ENCODE measurements at places on chromosomes 3 and 15.

GRCh38 chr3:3586843-3587646 lies 212.2 kb upstream of the LRRN1 start:
- no peak for DNase-seq

DNA sequence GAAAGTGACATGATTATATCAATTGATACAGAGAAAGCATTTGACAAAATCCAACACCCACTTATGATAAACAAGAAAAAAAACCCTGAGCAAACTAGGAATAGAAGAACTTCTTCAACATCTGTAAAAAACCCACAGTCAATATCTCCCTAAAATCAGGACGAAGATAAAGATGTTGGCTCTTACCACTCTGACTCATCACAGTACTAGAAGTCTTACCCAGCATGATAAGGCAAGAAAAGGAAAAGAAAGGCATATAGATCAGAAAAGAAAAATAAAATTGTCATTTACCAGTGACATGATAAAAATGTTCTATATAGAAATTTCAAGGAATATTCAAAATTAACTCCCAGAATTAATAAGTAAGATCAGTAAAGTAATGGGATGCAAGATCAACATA lies 7.2 kb upstream of the FBXW12 start:
- no peak for DNase-seq

- no peak for DNase-seq
Measured at GRCh38 chr3:147341727-147342126, 64.6 kb downstream of the ZIC4 start.

DNA sequence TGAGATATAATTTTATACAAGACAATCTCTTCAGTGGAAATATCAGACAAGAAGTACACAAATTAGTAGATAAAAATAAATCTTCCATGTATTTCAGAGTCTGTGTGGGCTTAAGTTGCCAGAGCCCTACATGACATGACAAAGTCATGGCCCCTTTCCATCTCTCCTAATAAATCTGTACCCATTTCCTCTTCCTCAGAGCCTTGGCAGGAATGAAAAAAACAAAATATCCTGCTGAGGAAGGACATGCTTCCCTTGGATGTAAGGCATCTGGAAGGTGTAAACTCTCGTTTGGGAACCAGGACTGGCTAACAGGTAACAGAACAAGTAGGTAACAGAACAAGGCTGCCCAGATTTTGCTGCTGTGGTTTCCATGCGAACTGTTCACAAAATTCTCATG lies 148.1 kb downstream of the SNRK start:
- no peak for DNase-seq

GRCh38 chr15:51191072-51191670 lies 96.5 kb upstream of the TNFAIP8L3 start:
- DNase-seq: no peak

GRCh38 chr15:27127815-27128570 lies 157.0 kb downstream of the GABRG3 start:
- no peak for DNase-seq

GRCh38 chr15:38896647-38897046 lies 332.0 kb upstream of the RASGRP1 start:
- no peak for DNase-seq

- no peak for DNase-seq
Measured at GRCh38 chr3:171122240-171122639, 95.7 kb upstream of the SLC2A2 start.

DNA sequence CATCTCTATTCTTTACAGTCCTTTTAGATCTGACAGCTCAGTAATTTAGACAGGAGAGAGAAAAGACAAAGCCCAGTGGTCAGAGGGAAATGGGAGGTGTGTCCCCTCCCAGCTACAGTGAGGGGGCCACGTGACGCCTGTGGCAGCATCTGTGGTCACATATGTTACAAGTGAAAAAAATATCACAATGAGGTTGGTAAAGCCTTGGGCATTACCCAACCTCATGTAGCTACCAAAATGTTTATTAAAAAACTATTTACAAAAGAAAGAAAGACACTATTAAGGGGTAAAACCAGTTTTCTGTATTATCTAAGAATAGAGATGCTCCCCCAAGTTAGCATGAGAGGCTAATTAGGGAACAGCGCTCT lies 42.9 kb upstream of the PLCL2 start:
- no peak for DNase-seq

DNA sequence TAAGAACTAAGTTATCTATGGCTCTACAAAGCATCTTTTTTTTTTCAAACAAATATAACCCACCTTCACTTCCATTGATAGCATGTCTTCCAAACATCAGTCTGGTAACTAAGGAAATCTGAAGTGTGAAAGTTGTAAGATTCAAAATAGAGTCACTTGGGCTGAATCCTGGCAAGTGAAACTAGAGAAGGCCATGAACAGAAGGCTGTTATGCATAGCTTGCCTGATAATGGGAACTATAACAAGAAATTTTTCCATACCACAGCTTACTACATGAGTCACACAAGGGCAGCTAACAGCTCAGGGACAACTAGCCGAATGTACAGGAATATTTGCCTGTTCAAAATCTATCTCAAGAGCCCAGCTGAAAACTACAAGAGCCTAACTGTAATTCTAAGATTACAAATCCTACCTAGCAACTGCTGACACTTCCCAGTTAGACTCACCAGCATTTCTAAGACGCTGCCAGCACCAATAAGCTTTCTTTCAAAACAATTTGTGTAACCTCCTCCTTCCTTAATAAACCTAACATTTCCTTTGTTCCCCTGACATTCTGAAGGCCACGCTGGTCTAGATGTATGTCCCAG lies 1066.5 kb downstream of the PLOD2 start:
- no peak for DNase-seq

DNA sequence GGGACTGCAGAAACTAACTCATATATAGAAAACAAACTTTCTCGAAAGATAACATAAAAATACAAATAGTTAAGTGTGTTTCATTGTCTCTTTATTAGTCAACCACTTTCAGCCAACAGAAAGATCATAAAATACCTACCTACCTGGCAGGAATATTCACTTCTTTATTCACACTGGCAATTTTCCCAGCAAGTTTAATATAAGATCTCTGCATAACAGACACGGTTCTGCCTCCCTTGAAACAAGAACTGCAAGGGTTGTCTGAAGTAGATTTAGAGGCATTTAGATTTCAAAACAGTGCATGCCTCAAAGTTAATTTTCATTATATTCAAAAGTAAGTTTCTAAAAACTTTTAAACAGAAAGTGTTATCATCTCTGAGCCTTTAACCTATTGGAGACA lies 7.1 kb downstream of the NPTN start:
- DNase-seq: no peak

All from stimulated activated naive CD4-positive, alpha-beta T cell (primary cell).